NCI-H1092 (cell line): ENCODE measurements at places on chromosomes 2 and 18.

DNA sequence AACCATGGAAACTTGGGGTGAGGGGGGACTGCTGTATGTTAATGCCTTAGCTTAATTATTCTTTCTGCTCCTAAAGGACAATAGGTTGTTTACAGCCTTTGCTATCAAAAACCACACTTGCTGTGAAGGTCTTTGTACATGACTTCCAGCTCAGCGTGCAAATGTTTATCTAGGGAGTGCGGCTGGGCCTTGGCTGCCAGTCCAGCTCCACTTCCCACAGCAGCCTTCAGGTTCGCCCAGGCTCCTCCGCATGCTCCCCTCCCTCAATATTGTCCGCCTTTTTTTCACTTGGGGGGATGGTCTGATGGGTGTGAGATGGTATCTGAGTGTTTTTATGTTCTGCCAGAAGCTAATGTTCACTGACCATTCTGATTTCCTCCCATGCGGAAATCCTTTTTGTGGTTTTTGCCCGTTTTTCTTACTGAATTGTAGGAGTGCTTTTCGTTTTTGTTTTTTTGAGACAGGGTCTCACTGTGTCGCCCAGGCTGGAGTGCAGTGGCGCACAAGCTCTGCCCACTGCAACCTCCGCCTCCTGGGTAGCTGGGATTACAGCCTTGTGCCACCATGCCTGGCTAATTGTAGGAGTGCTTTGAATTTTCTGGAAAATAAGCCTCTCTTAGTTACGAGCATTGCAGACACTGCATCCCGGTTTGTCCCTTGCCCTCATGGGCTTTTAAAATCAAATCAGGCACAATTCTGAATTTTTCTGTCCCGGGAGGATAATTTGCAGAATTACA is 28.8 kb downstream of the SH3BP4 start:
- no peak for DNase-seq

DNA sequence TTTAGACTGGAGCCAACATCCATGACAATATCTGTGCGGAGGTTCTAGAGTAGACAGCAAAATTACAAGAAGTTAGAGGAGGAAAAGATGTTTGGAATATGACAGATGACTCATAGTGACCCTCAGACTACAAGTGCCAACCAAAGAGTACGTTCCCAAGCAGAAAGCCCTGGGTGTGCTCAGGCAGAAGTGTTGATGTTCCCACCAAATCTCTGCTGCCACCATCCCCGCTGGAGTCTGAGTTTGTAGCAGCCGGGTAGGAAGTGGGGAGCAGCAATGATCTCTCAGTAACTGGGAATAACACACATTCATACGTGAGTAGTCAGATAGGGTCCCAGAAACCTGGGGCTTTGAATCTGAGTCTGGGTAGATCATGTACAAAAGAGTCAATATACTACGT is 73.2 kb downstream of the XDH start:
- no peak for DNase-seq

DNA sequence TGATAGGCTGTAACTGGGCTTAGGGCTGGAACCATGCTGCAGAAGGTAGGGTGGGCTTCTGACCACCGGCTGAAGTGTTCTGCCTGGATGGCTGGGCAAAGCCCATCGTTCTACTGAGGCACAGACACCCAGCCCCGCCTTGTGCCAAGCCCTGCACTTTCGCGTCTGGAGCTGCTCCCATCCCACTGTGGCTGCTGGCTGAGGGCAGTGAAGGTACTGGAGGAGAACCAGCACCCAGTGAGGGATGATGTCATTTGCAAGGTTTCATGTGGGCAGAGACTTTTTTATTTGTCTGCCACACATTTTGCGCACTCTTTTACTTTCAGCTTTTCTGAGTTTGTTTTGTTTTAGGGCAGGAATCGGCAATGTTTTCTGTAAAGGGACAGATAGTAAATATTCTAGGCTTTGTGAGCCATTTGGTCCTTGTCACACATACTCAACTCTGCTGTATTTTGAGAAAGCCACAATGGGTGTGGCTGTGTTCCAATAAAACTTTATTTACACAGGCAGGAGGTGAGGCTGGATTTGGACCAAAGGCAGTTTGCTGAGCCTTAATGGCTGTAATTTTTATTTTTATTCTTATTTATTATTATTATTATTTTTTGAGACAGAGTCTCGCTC is 85.6 kb downstream of the ASB1 start:
- no peak for DNase-seq

GRCh38 chr2:175872005-175872348 is 130.1 kb downstream of the LNPK start:
- DNase-seq = no peak

DNA sequence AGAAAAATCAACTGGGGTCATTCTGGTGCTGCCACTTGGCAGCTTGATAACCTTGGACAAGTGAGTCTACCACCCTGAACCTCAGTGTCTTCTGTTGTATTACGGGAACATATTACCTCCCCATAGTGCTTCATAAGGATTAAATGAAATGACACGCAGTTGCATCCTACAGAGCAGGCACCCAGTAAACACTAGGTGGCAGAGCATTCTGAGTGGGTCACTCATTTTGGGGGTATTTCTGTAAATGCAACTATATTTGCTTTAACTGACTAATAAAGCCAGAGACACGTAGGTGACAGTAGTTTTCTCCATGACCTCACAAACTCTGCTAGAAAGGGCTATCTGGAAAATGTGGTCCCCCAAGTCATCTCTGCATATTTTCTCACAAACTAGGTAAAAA is 4.7 kb downstream of the CD226 start:
- DNase-seq = no peak

DNA sequence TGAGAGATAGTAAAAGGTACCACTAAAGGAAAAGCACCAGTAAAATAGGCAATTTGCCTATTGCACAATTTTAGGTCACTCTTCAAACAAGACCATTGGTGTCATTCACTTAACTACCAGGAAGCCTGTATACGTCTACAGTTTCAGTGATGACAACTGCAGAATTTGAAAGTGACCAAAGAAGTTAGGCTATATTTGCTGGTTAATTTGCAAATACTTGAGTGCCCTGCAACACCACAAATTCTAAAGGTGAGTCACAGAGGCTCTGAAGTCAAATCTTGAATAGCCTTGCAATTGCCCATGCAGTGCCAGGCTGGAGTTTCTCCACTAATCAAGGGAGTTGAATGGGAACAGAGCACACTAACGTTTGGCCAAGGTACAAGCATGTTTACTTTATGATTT is 128.7 kb upstream of the CCDC68 start:
- DNase-seq = no peak
